ENCODE measurements at places on chromosomes 5 and 9.

DNA sequence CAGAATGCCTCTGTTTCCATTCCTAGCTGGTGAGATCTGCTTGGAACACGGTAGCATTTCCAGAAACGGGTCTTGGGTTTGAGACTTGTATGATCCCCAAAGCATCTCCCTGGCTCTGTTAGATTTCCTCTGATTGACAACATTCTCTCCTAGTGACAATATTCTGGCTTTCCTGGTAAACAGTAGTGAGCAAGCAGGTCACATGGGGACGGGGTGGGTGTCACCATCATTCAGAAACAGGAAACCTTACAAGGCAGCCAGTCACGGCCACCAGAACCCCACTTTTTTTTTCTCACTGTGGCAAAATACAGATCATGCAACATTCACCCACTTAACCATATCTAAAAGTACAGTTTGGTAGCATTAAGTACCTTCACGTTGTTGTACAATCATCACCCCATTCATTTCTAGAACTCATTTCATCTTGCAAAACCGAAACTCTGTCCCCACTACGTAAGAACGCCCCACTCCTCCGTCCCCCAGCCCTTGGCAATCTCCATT lies 90.1 kb upstream of the LMX1B start:
- no peak for DNase-seq

GRCh38 chr9:106934442-106935238 lies 71.7 kb downstream of the ZNF462 start:
- DNase-seq, result no peak

GRCh38 chr5:111120911-111121310 lies 28.8 kb downstream of the WDR36 start:
- DNase-seq, result no peak

DNA sequence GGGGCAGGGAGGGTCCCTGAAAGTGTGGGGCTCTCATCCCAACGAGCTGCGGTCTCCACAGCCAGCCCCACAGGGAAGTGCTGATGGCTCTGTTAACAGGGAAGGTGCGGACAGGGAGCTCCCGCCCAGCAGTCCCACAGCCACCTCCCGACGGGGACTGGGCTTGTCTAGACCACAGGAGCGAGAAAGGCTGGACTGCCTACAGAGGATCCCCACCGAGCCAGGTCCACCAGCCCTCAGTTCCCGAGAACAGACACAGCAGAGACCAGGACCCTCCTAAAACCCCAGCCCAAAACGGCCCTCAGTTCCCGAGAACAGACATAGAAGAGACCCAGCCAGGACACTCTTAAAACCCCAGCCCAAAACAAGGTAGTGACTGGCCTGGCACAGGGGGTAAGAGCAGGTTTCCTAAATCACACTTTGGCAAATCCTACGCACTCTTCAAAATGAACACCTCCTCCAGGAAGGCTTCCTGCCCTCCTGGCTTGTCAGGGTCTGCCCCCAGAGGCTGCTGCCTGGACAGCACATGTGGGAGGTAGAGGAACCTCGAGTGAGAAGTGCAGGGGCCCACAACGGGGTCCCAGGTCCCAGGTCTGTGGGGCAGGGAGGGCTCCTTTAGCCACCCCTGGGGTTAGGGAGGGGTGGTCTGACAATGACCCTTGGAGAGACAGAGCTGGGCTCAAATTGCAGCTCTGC lies 86.1 kb upstream of the SARDH start:
- no peak for DNase-seq

GRCh38 chr5:139199321-139199720 lies 1.2 kb upstream of the SIL1 start:
- DNase-seq, result no peak

GRCh38 chr5:135986891-135987401 lies 32.2 kb upstream of the LECT2 start:
- no peak for DNase-seq

GRCh38 chr9:16119261-16120230 lies 566.7 kb downstream of the CCDC171 start:
- no peak for DNase-seq

- DNase-seq, result no peak
Measured at GRCh38 chr9:70514273-70514672, 99.8 kb upstream of the KLF9 start.

GRCh38 chr9:107712390-107712789 lies 222.8 kb upstream of the KLF4 start:
- DNase-seq, result no peak

DNA sequence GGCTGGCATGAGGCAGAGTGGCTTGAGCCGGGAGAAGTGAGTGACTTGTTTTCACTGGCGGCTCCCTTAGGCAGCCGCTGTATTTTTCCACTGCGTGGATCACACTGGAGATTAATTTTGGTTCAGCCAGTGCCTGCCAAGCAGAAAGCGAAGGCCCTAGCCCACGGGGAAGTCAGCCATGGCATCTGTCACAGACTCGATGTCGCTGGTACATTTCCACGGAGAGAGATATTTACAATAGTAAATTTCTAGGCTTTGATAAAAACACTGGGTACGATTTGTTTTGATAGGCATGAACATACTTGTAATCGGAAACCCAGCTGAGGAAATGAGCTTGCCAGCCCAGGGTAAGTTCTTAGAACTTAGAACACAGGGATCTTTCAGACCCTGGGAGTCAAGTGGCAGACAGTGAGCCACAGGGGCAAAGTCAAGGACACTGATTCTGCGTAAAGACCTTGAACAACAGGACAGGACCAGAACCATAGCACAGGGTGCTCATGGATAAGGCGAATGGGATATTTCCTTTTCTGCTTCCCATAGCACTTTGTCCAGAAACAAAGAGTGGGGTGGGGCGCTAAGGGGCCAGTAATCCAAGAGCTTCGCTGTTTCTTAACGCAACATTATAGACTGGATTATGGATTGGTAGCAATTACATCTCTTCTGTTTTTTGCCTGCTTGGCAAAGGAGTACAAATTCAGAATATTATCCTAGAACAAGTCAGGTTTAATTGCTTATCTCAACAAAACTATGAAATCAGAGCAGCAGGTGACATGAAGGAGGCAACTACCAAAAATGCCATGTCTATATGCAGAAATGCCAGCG lies 4.5 kb downstream of the DUSP1 start:
- DNase-seq, result no peak

DNA sequence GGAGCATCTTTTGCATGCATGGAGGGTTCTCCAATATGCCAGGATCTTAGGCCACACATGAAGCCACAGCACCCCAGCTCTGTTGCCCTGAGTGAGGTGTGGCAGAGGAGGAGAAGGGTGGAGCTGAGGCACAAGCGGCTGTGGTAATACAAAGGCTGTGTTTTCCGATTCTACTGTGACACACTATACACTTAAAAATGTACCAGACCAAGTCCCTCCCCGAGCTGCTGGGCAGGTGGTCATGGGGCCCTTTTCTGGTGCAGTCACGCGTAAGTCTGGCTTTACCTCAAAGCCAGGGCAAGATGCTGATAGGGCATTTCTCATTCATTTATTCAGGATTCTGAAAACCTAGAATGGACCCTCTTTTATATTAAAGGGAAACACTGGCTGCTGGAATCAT lies 3.7 kb downstream of the ADGRV1 start:
- DNase-seq, result no peak

GRCh38 chr9:36690412-36691168 lies 117.9 kb downstream of the MELK start:
- no peak for DNase-seq

DNA sequence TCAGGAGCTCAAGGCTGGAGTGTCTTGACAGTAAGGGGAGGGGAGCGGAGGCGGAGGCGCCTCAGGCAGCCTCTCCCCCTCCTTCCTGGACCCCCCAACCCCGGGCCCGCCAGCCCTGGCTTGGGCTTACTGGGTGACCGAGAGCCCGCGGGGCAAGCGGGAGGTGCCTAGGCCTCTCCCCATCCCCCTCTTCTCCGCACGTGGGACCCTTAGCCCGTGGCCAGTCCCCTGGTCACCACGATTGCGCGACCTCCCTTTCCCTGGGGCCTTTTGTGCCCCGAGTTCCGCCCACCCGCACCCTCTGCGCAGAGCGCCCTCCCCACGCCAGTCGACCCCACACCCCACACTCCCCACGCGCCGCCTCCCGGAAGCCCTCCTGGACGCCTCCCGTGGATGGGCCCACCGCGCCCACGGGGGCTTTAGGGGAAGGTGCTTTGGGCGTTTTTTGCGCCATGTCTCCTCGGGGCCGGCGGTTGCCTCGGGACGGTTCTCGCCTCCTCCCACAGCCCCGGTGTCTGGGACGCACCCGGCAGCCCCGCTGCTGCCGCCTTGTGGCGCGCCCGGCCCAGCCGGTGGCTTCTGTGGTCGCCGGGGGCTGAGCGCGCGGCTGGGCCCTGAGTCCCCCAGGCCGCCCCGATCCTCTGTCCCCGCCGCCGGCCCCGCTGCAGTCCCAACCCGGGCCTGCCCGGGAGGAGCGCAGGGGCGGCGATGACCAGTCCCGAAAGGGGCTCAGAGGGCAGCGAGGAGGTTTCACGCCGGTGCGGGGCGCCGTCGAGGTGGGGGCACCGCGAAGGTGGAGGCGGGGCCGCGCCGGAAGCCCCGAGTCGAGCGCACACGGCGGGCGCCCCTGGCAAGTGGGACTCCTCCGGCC lies 3.2 kb downstream of the TOR4A start:
- DNase-seq, result no peak

DNA sequence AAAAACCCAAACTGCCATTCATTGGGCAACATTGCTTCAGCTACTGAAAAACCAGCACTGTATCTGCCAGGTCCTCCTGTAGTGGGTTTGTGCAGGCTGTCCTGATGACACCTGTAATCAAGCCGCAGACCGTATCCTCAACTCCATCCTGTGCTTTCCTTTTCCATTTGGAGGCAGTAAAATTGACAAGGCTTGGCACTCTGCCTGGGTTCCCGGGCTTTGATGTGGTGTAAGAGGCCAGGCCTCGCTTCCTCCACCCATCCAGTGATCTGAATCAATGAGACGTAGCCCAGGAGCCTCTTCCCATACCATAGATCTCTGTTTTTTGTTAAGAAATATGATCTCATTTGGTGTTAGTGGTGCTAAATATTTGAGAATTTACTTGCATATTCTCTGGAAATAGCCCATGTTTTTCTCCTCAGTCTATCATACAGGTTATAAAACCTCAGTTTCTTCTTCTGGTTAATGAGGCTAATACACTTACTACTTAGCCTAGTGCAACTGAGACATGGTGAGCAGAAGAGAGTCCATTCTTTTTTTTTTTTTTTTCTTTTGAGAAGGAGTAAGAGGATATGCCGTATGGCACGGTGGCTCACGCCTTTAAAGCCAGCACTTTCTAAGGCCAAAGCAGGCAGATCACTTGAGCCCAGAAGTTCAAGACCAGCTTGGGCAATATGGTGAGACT lies 34.8 kb downstream of the LSM11 start:
- DNase-seq, result no peak

DNA sequence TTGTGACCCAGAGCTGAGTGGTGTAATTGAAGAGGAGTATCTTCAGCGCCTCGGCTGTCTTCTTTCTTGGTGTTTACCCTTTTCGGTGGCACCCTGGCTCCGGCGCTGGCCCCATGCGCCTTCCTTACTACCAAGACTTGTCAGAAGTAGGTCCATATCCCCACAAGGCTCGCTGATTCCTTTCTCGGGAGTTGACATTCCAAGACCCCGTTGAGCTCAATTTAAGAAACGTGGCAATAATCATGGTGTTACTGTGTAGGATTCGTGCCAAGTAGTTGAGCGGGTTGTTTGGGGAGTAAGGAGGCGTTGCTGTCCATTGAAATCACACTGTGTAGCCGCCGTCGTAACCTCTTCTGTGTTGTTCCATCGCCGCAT lies 795 bp downstream of the NDUFAF2 start:
- DNase-seq, result no peak

DNA sequence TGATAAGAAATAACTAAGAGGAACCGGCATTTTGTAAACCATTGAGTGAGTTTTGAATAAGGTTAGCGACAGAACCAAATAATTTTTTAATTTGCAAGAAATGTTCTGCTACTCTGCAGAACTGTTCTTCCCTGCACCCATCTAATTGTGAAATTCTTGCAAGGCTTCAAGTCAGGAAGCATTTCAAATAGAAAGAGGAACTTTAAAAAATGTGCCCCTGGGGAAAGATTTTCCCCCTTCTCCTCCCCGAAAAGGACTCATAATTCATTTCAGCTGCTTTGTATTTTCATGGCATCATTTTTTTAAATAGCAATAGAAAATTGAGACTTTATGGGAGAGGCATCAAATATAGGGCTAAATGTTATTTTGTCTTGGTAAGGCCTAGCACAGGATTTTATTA lies 180.9 kb upstream of the ANKRD55 start:
- DNase-seq, result no peak

DNA sequence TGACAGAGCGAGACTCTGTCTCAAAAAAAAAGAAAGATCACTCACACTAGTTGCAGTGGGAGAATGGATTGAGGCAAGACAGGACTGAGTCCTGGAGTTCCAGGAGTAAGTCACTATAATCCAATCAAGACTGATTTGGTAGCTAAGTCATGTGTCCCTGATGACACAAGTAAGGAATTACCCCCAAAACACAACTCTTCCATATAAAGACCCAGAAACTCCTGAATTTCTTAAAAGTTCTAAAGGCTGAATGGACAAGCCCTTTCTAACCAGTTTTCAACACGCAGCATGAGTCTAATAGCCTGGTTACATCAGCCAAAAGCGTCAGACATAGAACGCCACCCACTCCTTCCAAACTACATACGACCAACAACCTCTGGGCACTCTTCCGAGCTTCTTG lies 2.5 kb downstream of the ZFP62 start:
- DNase-seq, result no peak

- no peak for DNase-seq
Measured at GRCh38 chr5:124438026-124438902, 308.2 kb downstream of the ZNF608 start.

GRCh38 chr5:34663771-34664496 lies 7.8 kb downstream of the RAI14 start:
- no peak for DNase-seq

DNA sequence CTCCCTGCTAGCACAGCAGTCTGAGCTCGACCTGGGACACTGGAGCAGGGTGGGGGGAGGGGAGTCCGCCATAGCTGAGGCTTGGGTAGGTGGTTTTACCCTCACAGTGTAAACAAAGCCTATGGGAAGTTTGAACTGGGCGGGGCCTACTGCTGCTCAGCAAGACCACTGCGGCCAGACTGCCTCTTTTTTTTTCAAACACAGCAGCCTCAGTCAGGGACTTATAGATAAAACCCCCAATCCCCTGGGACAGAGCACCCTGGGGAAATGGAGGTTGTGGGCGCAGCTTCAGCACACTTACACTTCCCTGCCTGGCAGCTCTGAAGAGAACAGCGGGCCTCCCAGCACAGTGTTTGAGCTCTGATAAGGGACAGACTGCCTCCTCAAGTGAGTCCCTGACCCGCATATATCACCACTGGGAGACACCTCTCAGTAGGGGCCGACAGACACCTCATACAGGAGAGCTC lies 151.1 kb upstream of the APC start:
- no peak for DNase-seq

DNA sequence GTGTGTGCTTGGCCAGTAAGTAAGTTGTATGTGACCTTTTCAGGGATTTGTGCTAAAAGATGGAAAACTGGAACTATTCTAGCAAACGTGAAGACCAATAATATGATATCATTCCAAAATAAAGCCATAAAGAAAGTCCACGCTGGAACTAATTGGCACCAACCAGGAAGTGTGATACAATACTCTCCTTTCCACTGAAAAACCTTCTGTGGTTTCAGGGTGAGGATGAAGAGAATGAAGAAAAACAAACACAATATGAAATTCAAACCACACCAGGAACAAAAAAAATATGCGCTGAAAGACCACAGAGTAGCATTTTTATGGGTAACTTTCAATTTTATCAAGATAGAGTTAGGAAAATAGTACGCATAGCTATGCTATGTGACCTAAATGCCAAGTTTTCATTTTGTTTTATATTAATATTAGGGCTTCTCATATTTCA lies 105.8 kb downstream of the EFNA5 start:
- no peak for DNase-seq

GRCh38 chr5:73780302-73781080 lies 154.5 kb downstream of the ARHGEF28 start:
- no peak for DNase-seq

Measured in CD4-positive, alpha-beta T cell (primary cell).